Pons (tissue), 1 donor: ENCODE measurements at places on chromosomes 5 and 9.

DNA sequence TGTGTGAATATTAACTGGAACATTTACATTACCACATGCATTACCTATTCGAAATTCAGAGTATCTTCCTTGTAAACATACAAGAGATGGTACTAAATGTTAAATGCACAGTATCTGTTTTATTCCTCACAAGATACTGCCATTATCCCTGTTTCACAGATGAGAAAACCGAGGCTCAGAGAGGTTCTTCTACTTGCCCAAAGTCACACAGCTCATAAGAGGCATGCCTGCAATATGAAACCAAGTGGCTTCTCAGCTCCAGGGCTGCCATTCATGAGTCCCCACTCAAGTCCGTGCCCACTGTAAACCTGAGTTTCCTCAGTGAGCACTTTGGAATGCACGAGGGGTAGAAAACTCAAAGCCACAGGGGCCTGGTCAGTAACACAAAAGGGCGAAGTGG lies 55.0 kb upstream of the FABP6 start:
- no peak for DNase-seq

GRCh38 chr9:135100241-135100681 lies 12.8 kb downstream of the OLFM1 start:
- DNase-seq: no peak

DNA sequence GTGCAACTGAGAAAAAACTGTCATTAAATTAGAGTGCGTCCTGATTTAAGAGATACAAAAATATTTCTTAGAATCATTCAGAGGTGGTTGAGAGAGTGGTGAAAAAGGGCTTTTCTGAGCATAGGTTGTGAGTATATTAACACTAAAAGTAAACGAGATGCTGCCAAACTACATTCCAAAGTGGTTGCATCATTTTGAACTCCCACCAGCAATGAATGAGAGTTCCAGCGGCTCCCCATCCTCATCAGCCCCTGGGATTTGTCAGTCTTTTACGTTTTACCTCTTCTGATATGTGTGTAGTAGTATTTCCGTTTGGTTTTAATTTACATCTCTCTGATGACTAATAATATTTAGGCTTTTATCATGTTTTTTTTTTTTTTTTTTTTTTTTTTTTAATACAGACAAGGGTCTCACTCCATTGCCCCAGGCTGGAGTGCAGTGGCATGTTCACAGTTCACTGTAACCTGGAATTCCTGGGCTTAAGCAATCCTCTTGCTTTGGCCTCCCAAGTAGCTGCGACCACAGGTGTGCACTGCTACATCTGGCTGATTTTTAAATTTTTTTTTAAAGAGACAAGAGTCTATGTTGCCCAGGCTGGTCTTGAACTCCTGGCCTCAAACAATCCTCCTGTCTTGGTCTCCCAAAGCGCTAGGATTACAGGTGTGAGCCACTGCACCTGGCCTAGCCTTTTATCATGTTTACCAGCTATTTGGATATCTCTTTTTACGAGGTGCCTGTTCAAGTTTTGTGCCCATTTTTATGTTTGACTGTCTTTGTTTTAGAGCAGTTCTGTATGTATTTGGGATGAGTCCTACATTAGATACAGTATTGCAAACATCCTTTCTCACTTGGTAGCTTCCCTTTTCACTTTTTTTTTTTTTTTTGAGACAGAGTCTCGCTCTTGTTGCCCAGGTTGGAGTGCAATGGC lies 17.0 kb downstream of the PRRT1B start:
- no peak for DNase-seq

DNA sequence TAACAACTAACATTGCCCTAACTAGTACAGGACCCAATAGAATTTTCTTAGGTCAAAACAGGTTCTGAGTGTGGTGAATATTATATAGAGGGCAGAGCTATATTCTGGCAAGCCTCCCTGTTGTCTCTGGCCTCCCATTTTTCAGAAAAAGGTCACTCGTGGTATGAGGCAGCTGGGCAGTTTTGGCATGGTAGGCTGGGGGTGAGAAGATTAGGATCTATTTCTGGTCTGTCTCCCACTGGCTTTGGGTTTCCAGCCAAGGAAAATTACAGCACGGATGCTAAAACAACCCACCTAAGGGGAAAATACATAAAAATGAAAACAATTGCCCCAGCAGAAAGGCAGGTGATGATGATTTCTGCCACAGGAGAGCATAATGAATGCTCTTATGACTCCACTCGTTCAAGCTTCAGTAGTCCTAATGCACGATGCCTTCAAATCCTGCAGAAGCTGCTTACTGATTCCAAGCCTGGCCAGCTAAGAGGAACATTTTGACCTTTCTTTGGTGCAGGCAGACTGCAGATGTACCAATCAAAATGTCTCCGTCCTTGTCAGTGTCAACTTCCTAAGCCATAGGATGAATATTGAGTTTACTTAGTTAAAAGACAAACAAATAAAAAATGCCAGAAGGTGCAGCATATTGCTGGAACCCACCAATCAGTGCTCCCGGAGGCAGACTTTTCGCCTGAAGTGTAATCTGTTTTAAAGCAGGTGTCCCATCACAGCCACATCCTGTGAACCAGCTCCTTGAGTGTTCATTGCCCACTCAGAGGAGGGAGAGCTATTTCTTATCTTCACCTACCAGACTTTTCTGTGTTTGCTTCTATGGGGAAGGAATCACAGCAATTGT lies 435.4 kb downstream of the ZSWIM6 start:
- DNase-seq: no peak

DNA sequence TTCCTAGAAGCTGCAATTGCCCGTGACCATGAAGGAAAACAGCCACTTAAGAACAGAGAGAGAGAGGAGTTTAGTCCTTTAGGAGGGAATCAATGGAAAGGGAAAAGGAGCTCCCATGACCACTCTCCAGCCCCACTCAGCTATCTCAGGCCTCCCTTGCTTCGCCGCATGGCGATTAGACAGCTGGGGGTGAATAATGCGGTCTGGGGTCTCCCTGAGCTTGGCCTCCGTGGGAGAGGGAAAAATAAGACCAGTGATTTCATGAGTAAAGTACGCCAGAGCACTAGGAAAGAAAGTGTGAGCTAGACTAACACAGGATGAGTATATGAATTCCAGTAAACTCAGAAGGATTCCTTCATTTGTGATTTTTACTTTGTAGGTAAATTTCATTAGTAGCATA lies 180.3 kb downstream of the TRIO start:
- no peak for DNase-seq

DNA sequence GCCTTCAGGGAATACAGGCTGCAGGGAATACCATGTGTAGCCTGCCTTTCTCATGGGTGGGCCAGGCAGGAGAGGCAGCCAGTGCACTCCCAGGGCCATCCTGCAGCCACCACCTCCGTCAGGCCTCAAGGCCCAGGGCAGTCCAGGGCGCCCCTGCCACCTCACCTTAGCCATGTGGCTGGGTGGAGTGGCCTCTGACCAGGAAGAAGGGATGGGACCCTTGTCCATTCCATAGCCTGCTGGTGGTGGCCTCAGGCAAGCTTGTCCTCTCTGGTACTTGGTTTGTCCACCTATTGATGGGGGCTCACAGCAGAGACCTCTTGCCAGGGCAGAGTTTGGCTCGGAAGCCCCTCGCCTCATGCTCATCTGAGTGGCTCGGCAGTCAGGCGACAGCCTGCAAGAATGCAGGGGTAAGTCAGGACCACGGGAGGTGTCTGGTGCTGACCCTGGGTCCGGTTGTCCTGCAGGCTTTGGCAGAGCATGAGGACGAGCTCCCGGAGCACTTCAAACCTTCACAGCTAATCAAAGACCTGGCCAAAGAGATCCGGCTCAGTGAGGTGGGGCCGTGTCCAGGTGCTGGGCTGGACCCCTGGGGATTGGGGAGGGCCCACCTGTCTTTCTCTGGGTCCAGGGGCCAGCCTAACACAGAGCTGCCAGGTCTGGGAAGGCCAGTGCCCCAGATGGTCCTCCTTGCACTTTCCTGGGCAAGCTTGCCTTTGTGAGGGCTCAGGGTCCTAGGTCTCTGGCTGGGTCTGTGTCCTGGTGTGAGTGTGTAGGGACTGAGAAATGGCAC lies 82.9 kb downstream of the PHF2 start:
- DNase-seq: no peak

DNA sequence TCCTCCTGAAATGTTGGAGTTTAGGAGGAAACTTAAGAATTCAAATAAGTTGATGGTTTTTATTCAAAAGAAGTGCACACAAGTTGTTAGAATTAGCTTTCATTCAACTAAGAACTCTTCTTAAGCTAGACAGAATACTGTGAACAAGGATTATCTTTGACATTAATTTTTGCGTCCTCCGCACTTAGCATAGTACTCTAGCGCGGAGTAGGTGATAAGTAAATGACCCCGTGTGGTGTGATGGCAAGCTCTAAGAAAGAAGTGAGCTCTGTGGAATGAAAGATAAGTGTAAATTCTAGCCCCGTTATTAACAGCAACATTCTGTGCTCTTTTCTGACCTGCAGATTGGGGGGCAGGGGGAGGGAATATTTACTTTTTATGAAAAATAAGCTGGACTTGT lies 1.0 kb downstream of the BRIX1 start:
- no peak for DNase-seq

DNA sequence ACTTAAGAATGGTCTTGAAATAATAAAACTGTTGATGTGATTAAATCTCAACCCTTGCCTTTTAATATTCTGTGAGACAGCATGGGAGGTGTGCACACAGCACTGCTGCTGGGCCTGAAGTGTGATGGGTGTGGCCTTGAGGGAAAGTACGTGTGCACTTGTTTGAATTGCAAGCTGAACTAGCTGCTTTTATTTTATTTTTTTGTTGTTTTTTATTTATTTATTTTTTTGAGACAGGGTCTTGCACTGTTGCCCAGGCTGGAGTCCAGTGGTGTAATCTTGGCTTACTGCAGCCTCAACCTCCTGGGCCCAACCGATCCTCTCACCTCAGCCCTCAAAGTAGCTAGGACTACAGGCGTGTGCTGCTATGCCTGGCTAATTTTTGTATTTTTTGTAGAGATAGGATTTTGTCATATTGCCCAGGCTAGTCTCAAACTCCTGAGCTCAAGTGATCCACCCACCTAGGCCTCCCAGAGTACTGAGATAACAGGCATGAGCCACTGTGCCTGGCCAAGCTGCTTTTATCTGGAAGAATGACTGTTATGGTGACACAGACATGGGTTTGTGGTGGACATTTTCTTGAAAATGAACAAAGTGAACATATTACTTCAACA lies 58.9 kb downstream of the GPR107 start:
- DNase-seq: no peak

- DNase-seq: peak; percentile 28
Observed at GRCh38 chr9:88732128-88732527, 197.2 kb downstream of the NXNL2 start.

GRCh38 chr9:129494113-129494789 lies 126.7 kb downstream of the C9orf50 start:
- no peak for DNase-seq

DNA sequence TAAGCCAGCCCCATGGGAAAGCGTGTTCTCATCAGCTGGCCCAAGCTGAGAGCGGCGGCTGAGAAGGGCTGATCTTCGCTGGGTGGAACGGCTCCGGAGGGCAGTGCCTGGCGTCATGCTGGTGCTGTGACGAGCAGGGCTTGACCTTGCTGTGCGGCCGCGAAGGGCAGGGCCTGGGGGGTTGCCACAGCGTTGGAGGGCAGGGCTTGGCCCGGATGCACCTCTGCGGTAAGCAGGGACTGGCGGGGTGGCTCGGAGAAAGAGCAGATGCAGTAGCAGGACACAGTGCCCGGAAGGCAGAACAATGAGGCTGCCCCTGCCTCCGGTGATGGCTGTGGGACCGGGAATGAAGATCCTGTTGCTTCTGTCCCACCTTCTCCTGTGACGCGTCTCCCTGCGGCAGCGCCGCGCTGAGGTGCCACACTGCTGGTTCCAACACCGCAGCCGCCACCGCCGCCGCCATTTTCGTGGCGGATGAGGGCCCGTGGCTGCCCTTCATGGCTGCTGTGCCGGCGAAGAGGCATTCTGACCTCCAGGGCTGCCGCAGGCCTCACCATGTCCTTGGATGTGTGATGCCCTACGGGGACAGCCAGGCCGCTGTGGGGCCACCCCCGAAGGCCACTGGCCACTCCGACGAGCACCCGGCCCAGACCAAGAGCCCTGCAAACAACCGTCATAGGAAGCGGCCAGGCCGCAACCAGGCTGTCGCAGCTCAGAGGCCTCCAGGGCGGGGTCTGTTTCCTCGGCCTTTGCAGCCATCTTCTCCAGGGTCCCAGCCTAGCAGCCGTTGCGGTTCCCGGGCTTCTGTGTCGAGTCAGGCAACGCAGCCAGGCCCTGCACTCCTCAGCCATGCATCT lies 890.5 kb upstream of the CTNND2 start:
- DNase-seq: no peak

DNA sequence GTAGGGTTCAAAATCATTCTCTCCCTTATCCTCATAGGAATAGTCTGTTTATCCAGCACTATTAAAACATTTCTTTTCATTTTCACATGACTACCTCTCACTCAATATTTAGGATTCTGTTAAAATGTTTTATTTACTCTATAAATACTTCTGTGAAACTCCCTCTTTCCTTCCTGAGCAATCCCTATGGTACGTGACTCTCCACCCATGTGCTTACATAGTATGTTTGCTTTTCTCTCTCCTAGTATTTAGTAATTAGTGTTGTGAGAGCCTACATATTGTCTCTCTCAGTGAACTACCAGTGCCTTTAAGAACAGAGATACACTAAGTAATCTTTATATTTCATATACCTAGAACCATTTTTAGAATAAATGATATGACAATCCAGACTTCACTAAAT lies 46.0 kb downstream of the PTPRD start:
- no peak for DNase-seq

- DNase-seq: no peak
Observed at GRCh38 chr5:2009986-2010914, 127.5 kb upstream of the IRX4 start.

DNA sequence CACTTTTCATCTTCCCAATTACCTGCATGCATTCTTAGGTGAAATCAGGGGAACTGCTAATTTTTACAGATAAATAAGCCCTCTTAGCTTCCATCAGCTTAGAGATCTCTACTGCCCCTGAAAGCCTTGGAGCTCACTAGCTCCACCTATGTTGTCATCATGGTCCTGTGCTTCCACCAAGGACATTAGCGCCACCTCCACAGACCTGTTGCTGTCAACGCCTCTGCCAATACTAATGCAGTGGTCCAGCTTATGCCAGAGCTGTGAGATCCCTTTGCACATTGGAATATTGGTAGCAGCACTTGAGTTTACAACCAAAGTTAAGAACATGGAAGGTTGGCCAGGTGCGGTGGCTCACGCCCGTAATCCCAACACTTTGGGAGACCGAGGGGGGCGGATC lies 7.7 kb upstream of the SHISAL2B start:
- no peak for DNase-seq
